ENCODE measurements at places on chromosomes 12 and 14. TPM values are rescaled to one million over a fixed set of nuclear protein-coding genes. Genes with fewer than 3 reads are reported as not detected.

DNA sequence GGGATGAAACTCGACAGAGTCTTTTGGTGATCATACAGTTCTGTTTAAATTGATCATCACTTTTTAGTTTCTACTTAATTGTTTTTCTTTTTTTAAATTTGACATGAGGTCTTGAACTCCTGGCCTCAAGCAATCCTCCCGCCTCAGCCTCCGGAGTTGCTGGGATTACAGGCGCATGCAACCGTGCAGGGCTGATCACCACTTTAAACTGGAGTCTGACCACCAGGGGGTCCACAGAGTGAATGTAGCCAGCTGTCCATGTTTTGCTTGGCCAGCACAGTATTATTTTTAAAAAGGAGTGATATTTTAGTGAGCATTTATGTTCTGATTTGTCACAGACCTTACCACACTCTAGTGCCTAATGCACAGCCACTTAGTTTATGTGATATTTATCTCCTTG lies 10.7 kb downstream of the DAAM1 start:
- no peak for DNase-seq

SSPN gene
- 12.9 TPM for polyA plus RNA-seq

CPM gene
- polyA plus RNA-seq = 25.5 TPM

DNA sequence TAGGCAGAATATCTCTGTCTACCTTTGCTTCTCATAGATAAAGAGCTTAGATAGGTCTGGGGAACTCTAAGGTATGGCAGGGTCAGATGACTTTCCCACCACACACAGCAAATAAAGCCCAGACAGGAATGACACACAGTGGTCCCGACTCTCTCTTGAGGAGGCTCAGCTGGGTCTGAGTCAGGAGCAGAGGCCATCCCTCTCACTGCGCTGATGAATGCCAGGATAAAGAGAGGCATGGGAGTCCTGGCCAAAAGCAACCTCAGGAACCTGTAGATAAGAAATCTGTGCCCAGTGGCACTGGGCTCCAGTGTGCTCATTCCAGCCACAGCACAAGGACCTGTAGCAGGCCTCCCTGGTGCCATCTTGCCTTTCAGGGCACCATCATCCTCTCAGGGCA lies 129.4 kb upstream of the PARP11 start:
- no peak for DNase-seq

DNA sequence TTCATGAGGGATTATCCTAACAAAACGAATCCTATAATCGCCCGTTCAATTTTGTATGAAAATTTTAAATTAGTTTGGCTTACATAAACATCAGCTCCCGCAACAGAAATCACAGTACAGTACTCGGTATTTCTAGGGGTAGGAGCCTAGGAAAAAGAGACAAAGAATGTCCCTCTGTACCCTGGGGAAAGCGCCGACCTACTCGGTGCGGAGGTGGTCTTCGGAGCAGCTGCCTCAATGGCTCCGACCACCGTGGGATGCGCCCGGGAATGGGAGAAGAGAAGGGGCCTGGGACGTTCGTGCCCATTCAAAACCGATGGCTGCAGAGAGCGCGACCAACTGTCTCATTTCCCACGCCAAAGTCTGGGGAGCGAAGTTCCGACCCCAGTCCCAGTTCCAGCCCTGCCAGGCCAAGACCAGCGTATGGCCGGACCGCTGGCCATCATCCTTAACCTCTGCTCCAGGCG lies 618 bp downstream of the GNPNAT1 start:
- DNase-seq = no peak

DNA sequence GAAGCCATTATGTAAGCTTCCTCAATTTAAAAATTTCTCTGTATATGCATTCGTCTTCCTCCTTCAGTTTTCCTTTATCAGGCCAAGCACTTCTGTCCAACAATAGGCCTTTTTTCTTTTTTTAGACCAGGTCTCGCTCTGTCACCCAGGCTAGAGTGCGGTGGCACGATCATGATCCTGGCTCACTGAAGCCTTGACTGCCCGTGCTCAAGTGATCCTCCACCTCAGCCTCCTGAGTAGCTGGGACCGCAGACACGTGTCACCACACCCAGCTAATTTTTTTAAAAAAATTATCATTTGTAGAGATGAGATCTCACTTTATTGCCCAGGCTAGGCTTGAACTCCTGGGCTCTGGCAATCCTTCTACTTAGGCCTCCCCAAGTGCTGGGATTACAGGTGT lies 25.8 kb downstream of the TAOK3 start:
- no peak for DNase-seq

DNA sequence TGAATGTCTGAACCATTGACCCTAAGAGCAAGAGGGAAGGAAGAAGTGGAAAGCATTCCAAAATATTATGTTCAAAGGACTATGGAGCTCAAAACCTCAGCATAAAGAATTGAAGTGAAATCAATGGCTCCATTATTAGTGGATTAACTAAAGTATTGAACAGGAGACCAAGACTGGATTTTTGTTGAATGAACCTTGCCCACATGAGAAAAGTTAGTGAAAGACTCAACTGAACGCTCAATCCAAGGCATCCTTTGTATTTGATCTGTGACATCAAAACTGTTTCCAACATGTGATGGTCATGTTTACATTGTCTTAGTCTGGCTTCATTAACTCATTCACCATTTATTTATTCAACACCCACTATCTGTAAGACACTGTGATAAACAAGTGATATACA lies 161.0 kb downstream of the CNTN1 start:
- DNase-seq = no peak

TAS2R31 gene
- 0.65 TPM for polyA plus RNA-seq

HSPA2 gene
- polyA plus RNA-seq = 20.0 TPM

COX8C gene
- polyA plus RNA-seq = 0.45 TPM

DNA sequence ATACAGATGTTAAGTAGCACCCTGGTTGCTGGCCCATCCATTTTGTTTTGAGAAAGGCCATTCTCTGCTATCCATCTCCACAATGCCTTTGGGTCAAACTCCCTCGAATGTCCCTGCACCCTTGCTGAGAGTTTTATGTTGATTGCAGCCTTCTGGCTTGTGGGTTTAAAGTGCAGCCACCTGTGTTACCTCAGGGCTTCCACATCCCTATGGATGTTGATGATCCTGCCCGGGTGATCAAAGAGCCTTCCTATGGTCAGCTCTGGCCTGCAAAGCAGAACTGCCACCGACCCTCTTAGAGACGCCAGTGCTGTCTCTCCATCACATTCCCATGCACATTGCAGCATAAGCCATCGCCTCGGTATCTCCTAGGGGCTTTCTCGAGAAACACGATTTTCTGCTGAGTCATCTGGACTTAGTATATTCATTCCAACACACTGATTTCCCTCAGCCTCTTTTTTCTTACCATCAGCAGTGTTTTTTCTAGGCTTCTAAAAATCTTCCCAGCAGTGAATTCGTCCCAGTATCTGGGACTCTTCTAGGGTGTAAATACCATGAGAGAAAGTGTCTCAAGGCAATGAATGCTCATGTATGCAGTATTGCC lies 585.7 kb upstream of the TMEM132C start:
- no peak for DNase-seq

GRCh38 chr14:45145214-45145613 lies 9.5 kb downstream of the FANCM start:
- DNase-seq = no peak

ACOT6 gene
- not detected for polyA plus RNA-seq

DNA sequence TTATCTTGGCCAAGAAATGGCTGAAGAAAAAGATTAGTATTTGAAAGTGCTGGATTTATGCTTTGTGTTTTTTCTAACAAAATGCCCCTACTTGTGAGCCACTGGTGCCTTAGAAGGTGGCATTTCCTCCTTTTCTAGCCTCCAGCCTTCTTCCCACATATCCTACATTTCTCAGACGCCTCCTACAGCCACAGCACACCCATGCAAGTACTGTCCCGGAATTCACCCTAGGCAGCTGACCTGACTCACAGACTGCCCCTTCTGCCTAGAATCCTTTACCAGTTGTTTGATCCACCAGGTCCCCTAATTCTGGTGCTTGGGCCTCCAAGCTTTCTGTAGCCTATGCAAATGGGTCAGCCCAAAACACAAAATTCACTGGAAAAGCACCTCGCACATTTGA lies 166.0 kb downstream of the FOXN3 start:
- DNase-seq = no peak

All from right renal pelvis (tissue), 4 donors.